ENCODE measurements at places on chromosomes 1 and 21.

DNA sequence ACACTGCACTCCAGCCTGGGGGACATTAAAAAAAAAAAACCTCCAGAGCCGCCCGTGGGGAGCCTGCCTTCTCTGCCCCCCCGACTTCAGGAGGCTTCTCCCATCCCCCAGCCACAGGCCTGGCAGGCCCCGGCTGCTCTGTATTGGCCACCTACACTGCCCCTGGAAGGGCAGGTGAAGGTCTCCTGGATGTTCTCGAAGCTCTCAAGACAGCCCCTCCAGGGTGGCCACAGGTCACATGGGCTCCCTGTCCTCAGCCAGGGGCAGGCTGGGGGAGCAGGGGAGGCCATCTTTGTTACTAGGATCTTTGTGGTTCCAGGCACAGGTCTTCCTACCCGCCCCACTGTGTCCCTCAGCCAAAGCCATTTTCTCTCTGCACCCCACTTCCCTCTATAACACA, 32.8 kb downstream of the PADI6 start:
- no peak for DNase-seq

- DNase-seq: no peak
These were observed 203.2 kb upstream of the LYPLAL1 start for GRCh38 chr1:218970397-218970990.

DNA sequence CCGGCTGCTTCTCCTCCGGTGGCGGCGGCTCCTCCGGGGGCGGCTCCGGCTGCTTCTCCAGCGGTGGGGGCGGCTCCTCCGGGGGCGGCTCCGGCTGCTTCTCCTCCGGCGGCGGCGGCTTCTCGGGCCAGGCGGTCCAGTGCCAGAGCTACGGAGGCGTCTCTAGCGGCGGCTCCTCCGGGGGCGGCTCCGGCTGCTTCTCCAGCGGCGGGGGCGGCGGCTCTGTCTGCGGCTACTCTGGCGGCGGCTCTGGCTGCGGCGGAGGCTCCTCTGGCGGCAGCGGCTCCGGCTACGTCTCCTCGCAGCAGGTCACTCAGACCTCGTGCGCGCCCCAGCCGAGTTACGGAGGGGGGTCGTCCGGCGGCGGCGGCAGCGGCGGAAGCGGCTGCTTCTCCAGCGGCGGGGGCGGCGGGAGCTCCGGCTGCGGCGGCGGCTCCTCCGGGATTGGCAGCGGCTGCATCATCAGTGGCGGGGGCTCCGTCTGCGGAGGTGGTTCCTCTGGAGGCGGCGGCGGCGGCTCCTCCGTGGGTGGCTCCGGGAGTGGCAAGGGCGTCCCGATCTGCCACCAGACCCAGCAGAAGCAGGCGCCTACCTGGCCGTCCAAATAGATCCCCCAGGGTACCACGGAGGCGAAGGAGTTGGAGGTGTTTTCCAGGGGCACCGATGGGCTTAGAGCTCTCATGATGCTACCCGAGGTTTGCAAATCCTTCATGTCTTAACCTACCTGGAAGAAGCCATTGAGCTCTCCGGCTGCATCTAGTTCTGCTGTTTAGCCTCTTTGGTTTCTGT, 2.0 kb downstream of the LORICRIN start:
- no peak for DNase-seq

- DNase-seq: no peak
These were observed 12.4 kb downstream of the CDA start for GRCh38 chr1:20601129-20601825.

DNA sequence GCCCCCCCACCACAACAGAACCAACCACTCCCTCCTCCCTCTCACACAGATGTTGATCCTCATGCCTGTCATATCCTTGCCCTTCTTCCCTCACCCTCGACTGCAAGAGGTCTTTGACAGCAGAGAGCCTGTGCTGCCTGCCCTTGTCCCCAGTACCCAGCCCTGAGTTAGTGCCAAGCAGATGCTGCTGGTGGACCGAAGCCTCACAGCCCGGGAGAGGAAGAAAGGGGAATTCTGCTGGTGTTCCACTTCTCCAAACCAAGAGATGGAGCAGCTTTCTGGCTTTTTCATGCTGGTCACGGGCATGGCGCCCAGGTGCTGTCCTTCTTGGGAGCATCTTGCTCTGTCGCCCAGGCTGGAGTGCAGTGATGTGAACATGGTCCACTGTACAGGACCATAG, 69.1 kb downstream of the SLC66A1 start:
- no peak for DNase-seq

- peak; percentile 68 for DNase-seq
These were observed 950 bp upstream of the INKA2 start for GRCh38 chr1:111739925-111740765.

DNA sequence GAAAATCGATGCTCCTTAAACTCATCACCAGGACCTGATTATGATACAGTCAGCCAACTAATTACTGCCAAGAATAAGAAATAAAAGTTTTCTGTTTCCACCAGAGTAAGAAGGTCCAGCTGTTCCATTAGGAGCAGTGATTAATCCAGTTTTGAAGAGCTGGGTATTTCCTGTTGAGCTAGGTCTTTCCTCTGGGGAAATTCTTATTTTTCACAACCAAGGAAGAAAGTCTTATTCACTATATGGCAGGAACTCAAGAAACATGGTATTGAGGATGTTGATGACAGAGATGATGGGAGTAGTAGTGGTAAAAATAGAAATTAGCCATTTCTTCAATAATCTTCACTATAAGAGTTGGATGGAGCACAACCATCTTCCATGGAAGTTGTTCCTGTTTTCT, 374.6 kb upstream of the RUNX1 start:
- no peak for DNase-seq

DNA sequence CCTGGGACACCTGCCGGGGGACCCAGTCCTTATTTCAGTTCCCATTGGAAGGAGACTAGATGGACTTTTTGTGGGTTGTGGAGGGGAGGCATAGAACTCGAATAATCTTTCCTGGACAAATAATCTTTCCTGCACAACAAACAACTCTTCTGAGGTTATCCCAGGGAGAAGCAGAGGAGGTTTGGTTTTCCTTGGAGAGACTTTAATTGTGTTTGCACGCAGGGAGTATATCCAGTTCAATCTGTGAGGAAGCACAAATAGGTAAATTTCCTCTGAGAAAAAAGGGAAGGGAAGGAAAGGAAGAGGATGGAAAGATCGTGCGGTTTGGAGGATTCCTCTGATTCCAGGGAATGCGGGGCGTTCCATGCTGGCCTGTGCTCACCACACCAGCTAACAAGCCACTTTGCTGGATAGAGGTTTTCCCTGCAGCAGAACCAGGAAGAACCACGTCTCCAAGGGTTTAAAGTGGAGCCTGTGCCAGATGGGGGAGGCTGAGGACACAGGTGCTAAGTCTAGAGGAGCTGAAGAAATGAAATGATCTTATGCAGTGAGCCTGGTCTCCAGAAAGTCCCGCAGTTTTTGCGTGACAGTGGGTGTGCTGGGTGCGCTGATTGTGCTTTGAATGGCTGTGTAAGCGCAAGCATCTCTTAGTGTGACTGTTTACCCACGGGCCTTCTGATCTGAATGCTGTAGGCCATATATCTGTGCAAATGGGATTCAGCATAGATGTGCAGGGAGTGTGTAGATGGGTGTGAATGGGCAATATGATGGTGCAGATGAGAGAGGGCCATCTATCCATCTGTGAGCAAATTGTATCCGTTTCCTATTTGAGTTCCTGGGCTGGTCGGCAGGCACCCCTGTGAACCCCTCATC, 7.6 kb downstream of the PAX7 start:
- DNase-seq: no peak

DNA sequence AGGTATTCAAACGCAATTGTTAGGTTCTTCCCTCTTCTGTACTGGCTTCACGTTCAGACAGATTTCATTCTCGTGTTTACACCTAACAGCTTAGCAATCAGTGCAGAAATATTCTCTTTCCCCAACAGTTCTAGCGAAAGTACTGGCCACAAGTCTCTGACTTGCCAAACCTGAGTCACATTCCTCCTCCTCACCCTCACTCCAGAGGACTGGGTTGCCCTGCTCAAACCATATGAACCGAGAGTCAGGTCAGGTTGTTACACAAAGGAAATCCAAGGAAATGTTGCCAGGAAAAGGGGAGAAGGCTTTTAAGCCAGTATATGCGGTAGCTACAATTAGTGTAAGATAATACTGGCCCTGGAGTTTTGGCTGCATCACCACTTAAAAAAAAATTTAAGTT, 282.5 kb downstream of the RGS7 start:
- no peak for DNase-seq

DNA sequence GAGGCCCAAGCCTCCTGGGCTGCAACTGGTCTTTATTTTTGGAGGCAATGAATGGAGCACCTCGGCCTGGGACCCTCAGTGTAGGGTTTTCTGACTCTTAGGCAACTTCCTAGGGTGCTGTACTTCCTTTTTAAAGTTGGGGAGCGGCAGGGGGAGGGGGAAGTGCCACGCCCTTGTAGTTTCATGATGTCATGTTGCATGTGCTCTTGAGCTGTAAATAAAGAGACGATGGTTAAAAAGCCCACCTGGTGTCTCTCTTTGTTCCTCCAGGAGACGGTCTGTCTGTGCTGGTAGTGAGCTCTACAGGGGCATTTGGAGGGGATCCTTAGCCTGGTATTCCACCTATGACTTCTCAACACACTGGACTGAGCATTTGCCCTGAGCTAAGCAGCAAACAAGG, 10.3 kb upstream of the AGTRAP start:
- DNase-seq: no peak

DNA sequence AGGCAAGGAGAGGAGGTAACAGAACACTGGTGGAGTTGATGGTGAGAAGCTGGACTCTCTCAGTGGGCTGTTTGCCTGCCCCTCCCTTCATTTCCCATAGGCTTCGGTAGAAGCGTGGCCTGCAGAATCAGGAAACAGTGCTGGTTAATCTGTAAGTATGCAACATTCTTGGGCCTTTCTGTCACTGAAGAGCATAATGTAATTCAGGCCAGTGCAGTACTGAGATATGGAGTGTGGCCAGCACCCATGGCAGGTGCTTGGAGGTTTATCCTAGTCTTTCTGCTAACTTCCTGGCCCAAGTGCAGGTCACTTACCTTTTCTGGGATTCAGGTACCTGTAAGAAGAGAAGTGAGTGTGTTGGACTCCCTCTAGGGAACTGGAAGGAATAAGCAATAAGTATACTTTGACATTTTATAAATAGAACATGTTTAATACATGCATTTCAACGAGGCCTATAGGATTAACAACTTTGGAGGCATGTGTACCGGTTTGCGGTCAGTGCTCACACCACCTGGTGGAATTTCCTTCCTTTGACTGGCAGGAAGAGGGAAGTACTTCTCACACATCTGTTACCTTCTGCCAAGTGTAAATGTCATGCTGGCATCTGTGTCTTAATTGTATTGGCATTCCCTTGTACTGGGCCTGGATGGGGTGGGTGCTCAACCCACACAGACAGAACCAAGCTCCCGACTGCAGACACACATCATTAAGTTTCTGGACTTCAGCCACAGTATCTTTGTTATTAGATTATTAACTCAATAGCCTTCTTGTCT, 105.5 kb downstream of the KIF26B start:
- no peak for DNase-seq

- no peak for DNase-seq
These were observed 248.4 kb downstream of the HHIPL2 start for GRCh38 chr1:222299524-222299923.

- DNase-seq: no peak
These were observed 69.9 kb downstream of the ZC3H11B start for GRCh38 chr1:219542828-219543518.

DNA sequence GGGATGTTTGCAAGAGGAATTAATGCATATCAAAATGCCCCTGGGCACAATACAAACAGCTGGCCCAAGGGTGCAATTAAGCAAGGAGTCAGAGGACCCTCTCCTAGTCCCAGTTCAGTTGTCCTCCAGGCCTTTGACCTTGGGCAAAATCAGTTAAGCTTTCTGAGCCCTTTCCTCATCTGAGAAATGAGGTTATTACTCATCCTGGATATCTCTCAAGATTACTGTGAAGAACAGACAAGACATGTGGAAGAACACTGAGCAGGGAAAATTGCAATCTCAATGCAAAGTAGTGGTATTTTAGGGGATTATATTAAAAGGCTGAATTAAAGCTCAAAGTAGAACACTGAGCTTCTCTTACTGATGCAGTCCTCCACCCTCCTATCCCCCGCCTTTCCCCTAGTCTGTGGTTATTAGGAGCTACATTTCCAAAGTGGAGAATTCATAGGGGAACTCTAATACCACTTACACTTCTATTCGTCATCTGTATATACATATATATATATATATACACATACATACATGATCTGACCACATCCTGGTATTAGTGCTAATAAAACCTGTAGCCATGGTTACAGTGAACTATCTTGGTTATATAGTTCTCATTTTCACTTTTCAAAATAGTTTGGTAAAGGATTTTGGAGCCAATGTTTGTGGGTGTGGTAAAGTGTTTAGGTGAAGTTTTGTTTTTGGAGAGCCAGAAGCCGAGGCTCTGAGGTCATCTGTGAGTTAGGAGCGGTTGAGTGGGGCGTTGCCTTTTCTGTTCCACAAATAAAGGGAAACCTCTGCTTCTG, 18.1 kb downstream of the KIAA0040 start:
- no peak for DNase-seq

GRCh38 chr1:23343221-23344110, 618 bp downstream of the HNRNPR start:
- DNase-seq: peak; percentile 41

- DNase-seq: no peak
These were observed 19.6 kb downstream of the BCL9 start for GRCh38 chr1:147560765-147561471.

GRCh38 chr1:74971982-74972381, 162.2 kb upstream of the LHX8 start:
- no peak for DNase-seq

- DNase-seq: no peak
These were observed 101.9 kb downstream of the PRDM2 start for GRCh38 chr1:13801655-13802486.

DNA sequence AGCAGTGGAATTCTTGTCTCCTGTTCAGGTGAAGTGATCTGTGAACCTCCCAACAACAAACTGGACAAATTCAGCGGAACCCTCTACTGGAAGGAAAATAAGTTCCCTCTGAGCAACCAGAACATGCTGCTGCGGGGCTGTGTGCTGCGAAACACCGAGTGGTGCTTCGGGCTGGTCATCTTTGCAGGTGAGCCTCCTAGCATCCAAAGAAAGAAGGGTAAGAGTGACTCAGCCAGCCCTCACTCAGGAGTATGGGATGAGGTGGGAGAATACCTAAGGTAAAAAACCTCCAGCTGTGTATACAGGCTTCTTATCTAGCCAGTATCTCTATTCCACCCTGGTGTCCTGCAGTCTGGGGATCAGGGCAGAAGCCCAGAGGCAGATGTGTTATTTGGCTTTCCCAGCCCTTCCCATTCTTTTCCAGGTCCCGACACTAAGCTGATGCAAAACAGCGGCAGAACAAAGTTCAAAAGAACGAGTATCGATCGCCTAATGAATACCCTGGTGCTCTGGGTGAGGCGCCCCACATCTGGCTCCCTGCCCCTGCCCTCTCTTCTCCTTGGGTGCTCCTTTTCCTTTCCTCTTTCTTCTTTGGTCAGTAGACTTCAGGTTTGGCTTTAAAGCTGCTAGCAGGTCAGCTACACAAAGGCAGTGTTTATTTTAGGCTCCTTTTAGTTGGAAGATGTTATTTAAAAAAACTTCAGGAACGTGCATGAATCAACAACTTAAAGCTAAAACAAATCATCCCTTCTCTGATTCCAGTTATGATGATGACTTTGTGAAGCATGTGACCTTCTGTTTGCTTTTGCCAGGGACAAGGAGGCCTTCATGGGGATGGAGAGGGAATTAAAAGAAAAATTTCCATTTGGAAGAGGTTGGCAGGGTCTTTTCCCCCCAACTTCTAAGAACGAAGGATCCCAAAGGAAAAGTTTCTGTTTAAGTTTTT, 9.0 kb downstream of the ATP8B2 start:
- DNase-seq: no peak

All from stimulated activated effector memory CD8-positive, alpha-beta T cell treated with anti-CD3 and anti-CD28 coated beads, Interleukin-12 subunit alpha, Interleukin-12 subunit beta, amount 100 ng/mL, for 72 hours (primary cell).